ENCODE measurements at places on chromosomes 6 and 20.

DNA sequence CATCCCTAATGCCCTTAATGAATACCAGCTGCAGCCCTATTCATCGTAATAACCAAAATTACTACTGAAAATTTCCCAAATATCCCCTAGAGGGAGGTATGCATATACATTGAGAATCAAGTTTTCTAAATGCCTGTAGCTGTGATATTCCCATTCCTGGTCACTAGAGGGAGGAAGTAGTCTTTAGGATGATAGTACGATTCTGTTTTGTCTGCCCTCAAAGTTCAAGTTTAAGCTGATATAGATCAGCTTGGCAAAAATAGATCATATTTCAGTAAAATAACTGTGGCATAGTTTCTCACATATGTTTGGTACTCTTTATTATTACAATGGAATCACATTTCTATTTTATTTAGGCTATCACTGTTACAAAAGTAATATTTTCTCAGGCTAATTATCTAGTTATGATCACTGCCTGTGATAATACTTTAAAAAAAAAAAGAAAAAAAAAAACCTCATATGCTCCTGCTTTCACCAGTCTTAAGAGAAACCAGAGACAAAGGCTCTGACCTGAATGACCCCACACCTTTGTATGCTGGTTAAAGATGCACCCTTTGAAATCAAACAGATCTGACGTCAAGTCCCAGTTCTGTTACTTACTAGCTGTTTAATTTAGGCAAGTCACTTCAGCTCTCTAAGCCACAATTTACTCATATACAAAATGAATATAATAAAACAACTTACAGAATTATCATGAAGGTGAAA lies 11.0 kb downstream of the TSPYL1 start:
- DNase-seq, result no peak

DNA sequence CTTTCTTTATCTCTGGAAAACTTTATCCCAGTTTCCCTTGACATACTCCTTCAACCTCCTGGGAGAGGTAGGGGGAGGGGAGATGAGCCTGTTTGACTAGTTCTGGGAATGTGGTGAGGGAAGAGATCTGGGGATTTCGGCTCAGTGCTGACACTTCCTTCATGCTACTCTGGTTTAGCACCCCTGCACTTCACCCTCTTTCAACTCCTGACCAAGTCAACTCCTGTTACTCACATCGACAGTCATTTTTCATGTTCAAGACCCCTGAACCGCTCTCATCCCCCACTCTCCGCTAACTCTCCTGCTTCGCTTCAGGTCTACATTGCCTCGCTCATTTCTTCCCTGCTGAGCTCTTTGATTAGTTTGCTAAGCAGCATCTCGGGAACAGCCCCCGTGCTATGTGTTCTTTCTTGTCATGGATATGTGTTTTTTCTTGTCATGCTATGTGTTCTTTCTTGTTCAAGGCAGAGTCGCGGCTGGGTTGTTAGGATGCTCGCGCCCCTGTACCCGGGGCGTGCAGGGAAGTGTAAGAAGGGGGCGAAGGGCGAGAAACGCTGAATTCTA lies 16.6 kb upstream of the TRIM27 start:
- peak; percentile 68 for DNase-seq

- no peak for DNase-seq
These were observed 9.5 kb downstream of the TAAR2 start for GRCh38 chr6:132614554-132614953.

DNA sequence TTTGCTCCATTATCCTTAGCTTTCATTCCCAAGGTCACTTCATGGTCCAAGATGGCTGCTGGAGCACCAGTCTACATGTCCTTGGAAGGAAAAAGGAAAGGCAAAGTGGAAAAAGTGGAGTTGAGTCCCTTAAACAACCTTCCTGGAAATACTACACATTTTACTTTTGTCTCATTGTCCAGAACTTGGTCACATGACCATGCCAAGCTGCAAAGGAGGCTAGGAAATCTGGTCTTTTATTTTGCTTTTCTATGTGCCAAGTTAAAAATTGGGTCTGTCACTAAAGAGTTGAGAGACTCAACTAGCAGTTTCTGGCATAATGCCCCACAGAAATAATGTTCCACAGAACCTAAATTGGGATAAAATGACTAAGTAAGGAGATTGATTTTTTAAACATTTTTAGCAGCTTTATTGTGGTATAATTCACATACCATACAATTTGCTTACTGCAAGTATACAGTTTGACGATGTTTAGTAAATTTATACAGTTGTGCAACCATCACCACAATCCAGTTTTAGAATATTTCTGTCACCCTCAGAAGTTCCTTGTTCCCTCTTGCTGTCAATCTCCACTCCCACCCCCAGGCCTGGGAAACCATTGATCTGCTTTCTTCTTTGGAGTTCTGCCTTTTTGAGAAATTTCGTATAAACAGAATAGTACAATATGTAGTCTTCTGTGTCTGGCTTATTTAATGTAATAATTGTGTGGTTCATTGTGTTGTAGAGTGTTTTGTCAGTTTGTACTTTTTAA lies 5.6 kb upstream of the CHD6 start:
- DNase-seq, result no peak

DNA sequence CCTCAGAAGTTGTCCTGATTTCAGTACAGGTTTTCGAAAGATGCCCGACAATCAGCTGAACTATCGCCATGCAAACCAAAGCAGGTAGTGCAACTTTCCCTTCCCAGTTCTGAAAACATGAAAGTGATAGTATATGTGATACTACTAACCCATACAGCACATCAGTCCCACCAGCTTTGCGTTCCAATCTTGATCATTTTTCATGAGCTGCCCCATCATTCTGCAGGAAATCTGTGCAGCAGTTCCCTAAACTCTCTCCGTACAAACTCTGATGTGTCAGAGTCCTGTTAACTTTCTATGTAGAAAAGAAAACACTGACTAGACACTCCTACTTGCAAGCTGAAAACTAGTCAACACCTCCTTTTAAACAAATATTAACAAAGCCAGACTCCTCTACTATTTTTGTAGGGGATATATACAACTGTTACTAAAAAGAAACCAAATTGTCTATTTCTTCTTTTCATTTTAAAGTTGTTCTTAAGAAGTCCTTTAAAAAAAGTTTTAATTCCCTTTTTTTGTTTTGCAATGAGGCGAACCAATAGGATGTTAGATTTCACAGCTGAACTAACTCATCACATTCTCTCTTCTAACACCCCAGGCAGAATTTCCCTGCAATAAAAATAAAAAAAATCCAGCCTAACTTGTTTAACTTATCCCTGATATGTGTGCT lies 99.6 kb upstream of the DST start:
- DNase-seq, result no peak

DNA sequence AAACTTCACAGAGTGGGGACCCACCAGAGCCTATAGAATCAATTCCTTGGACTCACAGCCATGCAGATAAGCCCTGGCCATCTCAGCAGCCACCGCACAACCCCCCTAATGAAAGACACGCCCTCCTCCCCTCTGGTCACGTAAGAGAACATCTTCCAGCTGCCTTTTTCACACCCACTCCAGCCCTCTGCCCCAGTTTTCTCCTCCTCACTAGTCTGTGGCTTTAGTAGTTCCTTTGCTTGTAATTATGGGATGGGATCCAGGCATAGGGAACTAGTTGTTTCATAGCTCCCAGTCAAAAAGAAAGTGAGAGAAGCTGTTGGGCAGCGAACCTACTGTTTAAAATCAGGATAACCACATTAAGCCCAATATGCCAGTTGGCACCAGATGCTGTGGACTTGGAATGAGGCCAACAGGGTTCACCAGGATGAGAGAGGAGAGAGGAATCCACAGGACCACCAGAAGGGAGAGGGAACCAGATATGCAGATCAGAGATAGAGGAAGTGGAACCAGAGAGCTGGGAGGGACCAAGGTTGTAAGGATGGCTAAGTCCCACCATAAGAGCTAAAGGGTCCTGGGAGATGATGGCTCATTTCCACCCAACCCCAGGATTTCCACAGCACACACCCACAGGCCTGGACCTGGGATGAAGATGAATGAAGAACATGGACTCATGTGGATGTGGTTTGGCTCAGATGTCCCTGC lies 9.0 kb upstream of the BTN3A1 start:
- no peak for DNase-seq

DNA sequence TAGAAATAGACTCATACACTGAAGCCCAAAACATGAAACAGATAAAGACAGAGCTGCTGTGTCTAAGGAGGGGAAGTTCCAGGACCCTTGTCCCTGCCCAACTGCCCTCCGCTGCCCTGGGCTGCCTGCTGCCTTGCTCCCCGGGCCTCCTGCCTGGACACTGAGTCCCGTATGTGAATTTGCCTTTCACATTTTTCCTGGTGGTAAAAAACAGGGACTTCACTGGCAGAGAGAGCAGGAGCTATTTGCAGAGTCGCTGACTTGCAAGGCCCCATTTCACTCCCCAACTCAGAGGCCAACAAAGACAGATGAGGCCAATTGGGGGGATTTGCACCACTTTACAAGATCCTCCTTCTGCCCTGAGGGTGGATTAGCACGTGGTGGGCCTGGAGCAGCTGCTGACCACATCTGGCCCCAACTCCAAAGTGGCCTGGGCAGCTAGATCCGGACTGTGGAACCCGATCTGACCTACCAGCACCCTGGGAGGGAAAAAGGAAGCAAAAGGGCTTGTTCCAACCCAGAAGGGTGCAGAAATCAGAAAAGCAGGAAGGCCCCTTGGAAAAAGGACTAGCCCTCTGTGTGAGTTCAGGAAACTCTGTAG lies 61.4 kb downstream of the NOL4L start:
- no peak for DNase-seq

DNA sequence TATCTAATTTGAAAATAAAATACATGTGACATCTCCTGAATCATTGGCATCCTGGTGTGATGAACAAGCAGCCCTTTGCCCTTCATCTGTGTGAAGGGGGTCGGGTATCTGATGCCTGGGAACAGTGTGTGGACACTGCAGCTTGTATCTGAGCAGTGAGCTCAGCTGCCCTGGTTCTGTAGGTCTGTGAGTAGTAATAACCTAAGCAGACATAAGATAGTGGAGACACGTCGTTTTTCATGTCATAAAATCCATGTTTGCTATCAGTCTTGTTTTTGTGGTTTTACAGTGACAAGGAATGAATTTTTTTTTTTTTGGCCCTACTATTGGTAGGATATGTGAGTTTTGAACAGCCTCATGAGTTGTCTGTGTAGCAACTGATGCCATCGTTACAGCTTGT lies 133.0 kb downstream of the JARID2 start:
- no peak for DNase-seq

GRCh38 chr6:90605749-90606340 lies 19.0 kb upstream of the MAP3K7 start:
- no peak for DNase-seq

DNA sequence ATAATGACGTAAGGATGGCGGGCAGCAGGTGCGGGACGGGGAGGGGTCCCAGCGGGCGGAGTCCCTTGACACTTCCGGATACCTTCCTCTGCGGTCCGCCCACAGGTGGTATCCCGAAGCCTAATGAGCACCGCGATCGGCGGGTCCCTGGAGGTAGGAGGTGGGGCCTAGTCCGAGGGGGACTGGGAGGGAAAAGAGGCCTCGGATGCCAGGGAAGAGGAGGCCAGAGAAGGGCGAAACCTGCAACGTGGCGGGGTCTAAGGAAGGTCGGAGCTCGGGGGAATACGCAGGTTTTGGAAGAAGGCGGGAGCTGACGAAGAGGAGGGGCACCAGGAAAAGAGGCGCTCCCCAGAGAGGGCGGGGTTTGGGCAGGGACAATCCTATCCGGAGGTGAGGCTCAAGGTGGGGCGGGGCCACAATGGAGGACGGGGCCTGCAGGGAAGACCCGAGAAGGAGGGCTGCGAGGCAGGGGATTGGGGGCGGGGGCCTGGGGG lies 3.7 kb downstream of the PRSS16 start:
- peak; percentile 72 for DNase-seq

DNA sequence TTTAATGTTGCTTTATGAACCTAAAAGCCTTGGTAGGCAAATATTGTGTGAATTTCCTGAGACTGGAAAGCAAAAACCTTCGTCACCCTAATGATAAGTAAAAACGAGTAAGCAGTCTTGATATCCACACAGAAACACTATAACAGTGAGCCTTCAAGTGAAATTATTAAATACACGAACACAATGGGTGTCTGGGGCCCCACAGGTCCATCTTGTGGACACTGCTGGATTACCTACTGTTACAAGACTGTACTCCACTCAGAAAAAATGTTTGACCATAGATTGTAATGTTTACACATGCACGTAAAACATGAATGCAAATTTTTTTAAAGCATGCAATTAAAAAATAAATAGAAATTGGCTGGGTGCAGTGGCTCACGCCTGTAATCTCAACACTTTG lies 466.9 kb downstream of the CD83 start:
- DNase-seq, result no peak

DNA sequence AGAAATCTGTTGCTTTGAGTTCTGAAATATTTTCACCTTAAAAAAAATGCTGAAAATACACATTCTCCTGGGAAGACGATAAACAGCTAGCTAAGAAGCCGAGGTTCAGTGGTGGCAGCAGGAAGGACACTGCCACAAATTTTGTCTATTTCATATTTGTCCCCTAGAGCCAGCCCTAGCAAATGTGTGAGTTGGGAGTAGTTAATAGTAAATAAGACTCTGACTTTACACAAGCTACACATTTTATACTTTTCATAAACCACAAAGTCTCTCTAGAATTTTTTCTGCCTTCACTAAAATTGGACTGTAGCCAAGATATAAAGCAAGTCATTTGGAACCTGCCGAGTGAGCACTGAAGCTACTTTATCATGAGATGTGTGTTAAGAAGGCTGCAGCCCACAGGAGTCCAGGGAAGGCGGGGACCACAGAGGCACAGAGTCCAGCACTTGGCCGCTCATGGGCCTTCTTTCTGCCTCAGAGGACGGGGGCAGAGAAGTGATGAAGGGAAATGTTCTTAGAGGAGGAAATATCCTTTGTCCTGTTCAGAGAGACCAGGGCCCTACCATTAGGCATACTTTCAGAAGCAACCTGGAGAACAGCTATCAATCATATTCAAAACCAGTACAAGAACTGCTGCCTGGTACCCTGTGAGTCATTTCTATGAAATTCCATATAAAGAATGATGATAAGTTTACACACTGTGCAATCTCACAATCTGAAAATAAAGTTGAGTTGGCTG lies 241.7 kb upstream of the TAB2 start:
- no peak for DNase-seq

DNA sequence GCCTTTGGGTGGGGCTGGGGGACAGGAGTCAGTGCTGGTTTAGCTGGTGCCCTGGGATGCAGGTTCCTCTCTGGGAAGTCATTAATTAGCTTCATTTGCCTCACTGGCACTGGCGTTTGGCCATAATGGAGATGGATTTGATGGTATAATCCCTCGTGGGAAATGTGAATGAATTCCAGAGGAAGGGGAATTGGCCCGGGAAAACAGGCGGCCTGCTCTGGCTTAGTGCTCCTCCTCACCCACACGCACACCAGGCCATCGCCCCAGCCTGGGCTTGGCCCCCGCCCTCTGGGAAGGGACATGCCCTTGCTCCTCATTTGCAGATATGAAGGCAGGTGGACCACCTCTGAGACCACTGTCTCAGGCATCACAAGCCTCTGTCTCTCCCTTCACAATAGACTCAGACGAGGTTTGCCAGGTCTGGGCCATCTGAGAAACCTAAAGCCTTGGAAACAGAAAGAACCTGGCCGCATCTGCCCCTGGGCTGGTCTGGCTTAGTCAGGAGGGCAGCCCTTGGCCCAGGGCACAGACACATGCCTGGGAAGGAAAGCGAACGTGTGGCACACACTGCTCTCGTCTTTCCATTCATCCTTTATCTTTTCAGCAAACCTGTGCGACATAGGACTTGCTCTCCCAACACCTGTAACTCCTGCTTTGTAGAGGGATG lies 199.2 kb upstream of the CDH4 start:
- no peak for DNase-seq

- DNase-seq, result no peak
These were observed 339.1 kb downstream of the BTBD3 start for GRCh38 chr20:12256806-12257205.

- DNase-seq, result no peak
These were observed 270.3 kb upstream of the SYNCRIP start for GRCh38 chr6:85913001-85913400.
